ENCODE measurements at places on chromosomes 1 and 21. TPM values are rescaled to one million over a fixed set of nuclear protein-coding genes. Genes with fewer than 3 reads are reported as not detected.

Gene PCSK9
- total RNA-seq, result 3.7 TPM

Gene SV2A
- total RNA-seq, result 0.09 TPM

Gene SPATA21
- not detected for total RNA-seq

Gene FCER1G
- not detected for total RNA-seq

Gene HFM1
- not detected for total RNA-seq

Gene IQGAP3
- total RNA-seq, result 20.8 TPM

Gene PRAMEF25
- not detected for total RNA-seq

Gene EVI5
- 8.2 TPM for total RNA-seq

Gene OR2T27
- not detected for total RNA-seq

Gene PTPN22
- not detected for total RNA-seq

Gene LENEP
- not detected for total RNA-seq

Gene EYA3
- total RNA-seq, result 5.2 TPM

Gene GNG4
- 14.2 TPM for total RNA-seq

Gene SLC45A1
- 8.6 TPM for total RNA-seq

Gene GIPC2
- total RNA-seq, result not detected

Gene PLA2G2D
- total RNA-seq, result not detected

Gene TSPEAR
- total RNA-seq, result not detected

Gene SYPL2
- total RNA-seq, result 0.13 TPM

Gene FDPS
- total RNA-seq, result 173 TPM

Gene FMO5
- 0.38 TPM for total RNA-seq

Gene KLF18
- total RNA-seq, result not detected
